Left renal cortex interstitium (tissue), 4 donors: ENCODE measurements at places on chromosomes 2 and 18.

- DNase-seq: peak; percentile 3
Observed at GRCh38 chr2:164479460-164479859, 141.8 kb downstream of the GRB14 start.

DNA sequence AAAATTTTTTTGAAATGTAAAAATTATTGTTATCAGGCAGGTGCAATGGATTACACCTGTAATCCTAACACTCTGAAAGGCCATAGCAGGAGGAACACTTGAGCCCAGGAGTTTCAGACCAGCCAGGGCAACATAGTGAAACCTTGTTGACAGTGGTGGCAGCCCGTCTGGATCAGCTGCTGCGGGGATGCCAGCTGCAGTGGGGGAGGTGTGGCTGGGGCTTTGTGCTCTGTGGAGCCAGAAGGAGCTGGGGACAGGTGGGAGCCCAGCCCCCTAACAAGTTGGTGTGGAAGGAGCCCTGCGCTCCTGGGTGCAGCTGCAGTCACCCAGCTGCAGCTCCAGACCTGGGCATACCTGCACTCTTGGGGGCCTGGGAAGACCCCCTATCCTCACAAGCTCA, 182.4 kb upstream of the MC4R start:
- DNase-seq: no peak

DNA sequence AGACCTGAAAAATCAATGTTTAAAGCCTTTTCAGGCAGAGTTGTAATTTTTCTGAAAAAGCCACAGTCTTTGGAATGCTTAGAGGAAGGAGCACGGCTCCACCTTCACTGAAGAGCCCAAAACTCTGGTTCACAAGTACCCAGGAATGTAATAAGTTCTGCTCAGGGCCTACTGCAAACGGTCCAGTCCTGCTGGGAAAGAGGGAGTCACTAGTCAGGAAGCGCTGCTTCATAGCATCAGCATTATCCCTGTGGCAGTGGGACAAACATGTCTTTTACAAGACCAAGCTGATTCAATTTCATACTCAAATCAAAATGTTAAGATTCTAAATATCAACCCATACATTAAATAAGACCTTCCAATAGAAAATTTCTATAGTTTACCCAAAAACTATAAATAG, 152.9 kb upstream of the PGAP1 start:
- no peak for DNase-seq

DNA sequence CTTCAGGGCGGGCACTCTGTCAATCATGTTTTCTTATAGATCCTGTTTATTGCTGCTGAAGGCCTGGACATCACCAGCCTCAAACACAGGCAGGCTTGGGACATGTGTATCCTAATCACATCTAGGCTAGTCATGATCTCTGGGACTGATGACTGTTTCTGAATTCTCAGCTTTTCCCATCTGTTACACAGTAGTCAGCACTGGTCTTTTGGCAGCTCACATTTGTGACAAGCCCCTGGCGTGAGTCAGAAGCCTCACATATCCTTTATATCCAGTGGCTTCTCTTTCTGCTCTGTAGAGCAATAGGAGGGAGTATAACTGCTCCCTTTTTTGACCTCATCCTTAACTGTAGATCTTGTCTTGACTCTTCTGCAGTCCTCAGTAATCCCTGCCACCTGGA, 4.5 kb downstream of the SEMA4F start:
- DNase-seq: no peak
